ENCODE measurements at places on chromosomes 3 and 15.

DNA sequence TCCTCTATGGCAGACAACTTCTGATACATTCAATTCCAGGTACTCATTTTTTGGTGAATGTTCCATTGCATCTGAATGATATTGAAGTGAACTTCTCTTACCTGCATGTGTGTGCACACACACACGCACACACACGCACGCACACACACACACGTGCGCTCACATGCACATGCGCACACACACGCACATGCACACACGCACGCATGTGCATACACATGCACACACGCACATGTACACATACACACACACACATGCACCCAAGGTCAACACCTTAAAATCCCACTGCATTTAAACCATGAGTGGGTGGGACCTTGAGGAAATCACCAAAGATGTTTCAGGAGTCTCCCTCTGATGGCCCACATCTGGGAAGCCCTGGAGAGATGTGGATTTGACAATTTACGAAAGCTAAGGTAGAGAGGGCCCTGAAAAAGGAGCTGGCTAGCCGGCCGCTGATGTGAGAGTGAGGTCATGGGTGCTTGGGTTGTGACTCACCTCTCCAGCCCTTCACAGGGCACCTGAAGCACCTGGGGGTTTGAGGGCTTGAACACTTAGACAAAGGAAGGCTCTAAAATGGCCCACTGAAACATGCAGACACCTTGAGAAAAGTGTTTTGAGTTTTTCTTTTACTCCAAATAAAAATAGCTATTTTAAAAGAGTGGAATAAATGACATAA, 269.1 kb upstream of the LRRFIP2 start:
- DNase-seq: no peak

DNA sequence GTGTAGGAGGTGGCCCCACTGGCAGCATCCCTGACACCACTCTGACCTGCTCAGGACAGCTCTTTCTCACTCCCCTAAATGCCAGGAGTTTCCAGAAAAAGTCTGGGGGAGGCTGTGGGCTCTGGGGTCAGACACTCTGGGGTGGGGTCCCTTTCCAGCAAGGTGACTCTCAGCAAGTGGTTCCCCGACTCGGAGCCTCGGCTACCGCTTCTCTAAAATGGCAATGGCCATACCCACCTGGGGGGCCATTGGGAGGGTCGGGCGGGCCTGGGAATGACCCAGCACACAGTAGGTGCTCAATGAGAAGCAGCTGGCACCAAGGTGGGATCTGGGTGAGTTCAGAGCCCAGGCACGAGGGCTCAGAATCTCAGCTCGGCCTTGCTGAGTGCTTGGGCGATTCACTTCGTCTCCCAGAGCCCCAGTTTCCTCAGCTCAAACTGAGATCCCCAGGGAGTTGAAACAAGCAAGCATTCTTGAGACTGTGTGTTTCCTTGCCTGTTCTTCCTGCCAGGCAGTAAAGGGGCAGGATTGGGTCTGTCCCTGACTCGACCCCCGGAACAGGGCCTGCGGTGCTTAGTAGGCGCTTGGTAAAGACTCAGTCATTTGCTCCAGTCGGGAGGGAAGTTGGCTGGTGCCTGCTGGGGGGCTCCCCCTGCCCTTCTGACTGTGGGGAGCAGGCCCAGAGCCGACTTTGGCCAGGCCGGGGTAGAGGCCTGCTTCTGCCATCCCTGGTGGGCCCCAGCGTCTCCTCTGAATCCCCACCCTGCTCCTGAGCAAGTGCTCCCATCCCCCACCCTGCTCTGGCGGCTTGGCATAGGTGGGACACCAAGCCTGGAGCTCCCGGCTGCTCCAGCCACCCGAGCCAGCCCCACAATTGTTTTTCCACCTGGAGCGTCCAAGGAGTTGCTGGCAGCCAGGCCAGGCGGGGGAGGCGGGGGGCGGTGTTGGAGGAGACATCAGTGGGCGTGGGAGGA, 32.9 kb upstream of the FBLN2 start:
- no peak for DNase-seq

DNA sequence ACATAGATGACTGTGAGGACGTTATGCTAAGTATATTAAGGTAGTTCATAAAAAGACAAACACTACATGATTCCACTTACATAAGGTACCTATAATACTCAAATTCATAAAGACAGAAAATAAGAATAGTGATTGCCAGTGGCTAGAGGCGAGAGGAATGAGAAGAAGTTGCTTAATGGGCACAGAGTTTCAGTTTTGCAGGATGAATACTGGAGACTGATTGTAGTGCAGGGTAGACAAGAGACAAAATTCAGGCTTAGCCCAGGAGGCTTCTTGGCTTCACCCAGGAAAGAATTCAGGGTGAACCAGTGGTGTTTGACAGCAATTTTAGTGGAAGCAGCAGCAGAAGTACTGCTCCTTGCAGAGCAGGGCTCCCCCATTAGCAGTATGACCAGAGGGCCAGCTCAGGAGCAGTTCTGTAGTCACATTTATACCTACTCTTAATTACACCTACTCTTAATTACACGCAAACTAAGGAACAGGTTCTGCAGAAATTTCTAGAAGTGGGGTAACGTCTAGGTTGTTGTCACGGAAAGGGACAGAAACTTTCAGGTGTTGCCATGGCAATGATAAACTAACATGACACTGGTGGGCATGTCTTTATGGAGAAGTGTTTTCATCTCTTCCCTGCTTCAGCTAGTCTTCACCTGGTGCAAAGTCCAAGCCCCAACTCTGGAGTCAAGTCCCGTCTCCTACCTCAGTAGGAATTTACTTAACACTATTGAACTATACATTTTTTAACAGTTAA, 55.2 kb downstream of the TBL1XR1 start:
- no peak for DNase-seq

GRCh38 chr3:12994607-12995388, 78.4 kb downstream of the IQSEC1 start:
- DNase-seq: peak; percentile 81

DNA sequence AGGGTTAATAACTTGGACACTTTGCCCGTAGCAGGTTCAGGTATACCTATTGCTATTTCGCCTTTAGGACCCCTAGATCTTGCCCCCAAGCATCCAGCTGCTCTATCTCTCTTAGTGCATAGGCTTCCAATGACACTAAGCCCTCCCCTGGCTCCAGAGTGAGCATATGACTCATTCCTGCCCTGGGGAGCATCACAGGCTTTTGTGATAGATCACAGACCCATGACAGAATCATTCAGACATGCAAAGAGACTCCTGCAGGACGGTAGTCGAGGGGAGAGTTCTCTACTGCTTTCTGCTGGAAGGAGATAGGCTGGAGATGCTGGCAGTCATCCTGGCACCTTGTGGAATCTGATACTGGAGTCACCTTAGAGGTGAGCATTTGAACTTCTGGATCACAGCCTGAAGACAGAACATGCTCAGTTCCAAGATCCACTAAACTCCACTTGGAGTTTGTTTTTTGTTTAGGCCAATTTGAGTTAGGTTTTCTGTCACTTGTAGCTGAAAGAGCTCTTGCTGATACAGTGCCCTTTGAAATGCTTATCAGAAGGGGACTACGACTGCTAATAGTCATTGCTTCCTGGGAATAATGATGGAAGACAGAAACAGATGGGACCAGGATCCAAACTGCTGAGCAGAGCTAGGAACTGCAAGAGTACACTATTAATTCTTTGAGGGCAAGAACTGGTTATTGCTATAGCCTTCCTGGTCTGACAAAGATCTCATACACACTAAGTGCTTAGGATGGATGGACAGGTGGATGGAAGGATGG, 11.0 kb downstream of the LYSMD2 start:
- no peak for DNase-seq

Measured in GM18507 (cell line).